ENCODE measurements at places on chromosomes 11 and 22.

DNA sequence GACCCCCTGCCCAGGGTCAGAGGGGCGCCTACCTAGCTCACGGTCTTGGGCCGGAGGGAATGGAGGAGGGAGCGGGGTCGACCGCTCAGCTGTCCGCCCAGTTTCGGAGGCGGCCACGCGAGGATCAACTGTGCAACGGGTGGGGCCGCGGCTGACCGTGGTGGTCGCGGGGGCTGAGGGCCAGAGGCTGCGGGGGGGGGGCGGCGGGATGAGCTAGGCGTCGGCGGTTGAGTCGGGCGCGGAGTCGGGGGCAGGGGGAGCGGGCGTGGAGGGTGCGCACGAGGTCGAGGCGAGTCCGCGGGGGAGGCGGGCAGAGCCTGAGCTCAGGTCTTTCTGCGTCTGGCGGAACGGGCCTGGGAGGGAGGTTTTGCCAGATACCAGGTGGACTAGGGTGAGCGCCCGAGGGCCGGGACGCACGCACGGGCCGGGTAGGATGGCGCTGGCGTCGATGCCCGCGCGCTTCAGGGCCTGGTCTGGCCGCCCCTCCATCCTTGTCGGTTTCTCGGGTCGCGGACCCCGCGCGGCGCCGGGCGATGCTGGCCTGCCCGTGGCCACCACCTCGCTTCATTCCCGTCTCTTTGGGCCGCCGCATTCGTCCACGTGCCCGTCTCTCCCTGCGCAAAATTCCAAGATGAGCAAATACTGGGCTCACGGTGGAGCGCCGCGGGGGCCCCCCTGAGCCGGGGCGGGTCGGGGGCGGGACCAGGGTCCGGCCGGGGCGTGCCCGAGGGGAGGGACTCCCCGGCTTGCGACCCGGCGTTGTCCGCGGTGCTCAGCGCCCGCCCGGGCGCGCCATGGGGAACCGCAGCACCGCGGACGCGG is at the start of gene DRD4:
DRD4 (plus strand) TSS at position 759 of the 822 bp plus-strand sequence; CDS start at position 795, 36 bp downstream.
- DNase-seq: peak; percentile 44

GRCh38 chr11:27205779-27206570 is 157.0 kb downstream of the CCDC34 start:
- no peak for DNase-seq

DNA sequence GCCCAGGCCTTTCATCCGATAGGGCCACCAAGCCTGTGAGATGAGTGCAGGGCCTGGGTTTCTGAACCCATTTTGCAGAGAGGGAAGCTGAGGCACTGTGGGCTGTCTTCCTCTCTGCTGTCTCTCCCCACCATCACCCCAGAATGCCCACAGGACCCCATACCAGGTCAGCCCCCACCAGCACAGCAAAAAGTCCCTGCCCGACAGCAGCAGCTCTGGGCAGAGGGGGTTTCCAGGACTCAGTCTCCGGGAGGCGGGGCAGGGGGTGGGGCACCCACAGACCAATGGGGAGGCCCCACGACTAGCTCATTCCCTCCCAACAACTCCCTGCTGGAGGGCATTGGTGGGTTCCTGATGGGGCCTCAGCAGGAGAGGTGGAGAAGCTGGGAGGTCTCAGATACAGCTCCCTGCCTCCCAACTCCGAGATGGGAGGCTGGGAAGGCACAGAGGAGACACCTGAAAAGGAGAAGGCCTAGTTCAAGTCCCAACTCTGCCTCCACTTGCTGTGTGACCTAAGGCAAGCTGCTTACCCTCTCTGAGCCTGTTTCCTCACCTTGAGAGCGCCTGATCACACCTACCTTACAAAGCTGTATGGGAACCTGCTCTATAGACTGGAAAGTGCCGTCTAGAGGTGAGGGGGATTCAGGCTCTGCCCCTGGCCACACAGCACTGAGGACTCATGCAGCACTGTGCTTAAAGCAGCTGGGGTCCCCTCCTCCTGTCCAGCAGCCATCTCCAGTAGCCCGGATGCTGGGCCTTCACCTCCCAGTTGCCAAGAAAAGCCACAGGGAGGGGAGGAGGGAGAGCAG is 3.5 kb downstream of the CBX7 start:
- DNase-seq: no peak

GRCh38 chr11:17553249-17553546 is 6.1 kb downstream of the OTOG start:
- DNase-seq: no peak

DNA sequence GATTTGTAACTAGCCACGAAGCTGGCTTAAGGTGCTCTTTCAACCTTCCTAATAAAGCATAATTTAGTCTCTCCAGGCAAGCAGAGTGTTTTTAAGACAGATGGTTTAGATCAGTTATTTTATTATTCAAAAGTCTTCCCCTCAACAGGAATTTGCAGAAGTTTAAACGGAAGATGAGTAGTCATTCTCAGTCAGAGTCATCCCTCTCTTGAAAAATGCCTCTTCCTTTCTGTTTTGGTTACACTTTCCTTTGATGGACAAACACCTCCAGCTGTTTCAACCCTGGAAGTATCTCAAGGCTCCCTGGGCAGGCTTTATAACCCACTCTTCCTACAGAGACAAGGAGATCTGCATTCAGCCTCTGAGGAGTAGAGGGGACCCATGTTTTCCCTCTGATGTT is 60.3 kb upstream of the POU2AF2 start:
- no peak for DNase-seq

GRCh38 chr11:6362185-6362872 is 27.9 kb upstream of the SMPD1 start:
- DNase-seq: peak; percentile 25

DNA sequence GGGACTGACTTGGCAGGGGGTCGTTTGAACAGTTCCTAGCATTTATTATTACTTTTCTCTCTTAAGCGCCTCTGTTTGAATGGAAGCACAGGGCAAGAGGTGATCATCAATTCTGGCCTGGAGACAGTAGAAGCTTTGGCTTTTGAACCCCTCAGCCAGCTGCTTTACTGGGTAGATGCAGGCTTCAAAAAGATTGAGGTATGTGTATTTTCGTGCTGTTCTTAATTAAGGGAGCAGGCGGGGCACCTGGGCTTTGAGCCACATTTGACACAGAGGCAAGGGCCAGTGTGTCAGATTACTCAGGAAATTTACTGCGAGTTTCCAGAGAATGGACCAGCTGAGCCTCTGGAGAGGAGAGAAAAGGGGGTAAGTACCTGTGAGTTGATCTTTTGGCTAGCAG is 102.4 kb upstream of the SORL1-AS1 start:
- no peak for DNase-seq

- DNase-seq: peak; percentile 89
These were observed 39.6 kb downstream of the ARRB1 start for GRCh38 chr11:75311858-75312288.

GRCh38 chr11:63001456-63001855 is 14.2 kb downstream of the SLC22A8 start:
- no peak for DNase-seq

- no peak for DNase-seq
These were observed 10.6 kb upstream of the C11orf58 start for GRCh38 chr11:16727806-16728205.

- peak; percentile 66 for DNase-seq
These were observed 1.0 kb upstream of the FNBP4 start for GRCh38 chr11:47768101-47768612.

GRCh38 chr11:113446112-113446511 is 29.1 kb downstream of the DRD2 start:
- no peak for DNase-seq

DNA sequence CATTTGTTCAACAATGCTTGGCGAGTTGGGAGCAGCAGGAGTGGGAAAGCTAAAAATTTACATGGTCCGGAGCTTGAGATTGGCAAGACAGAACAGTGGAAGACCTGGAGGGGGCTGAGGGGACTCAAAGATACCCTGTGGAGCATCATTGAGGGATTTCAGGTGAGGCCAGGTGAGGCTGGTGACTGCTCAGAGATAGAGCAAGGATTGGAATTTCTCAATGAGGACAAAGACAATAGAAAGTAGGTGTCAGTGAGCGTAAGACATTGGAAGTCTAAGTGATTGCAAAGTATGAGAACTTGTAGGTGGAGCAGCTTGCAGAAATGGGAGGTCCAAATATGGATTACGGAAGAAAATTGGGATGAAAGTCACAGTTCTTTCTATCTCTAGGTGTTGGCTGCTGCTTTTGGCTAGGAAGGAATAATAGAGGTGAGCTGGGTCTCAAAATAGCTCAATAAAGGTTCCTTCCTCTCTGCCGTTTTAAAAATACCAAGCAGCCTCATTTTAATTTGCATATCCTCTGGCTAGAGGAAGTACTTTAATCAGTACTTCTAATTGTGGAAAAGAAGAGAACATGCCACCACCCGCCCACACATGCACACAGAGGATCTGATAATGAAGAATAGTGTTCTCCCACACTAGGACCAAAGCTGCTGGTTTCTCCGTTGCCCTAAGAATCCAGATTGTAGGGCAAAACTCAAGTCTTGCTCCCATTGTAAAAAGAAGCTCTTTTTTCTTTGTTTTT is 41.8 kb upstream of the SORL1-AS1 start:
- DNase-seq: no peak

GRCh38 chr11:84990141-84990540 is 637.0 kb downstream of the DLG2 start:
- DNase-seq: no peak

DNA sequence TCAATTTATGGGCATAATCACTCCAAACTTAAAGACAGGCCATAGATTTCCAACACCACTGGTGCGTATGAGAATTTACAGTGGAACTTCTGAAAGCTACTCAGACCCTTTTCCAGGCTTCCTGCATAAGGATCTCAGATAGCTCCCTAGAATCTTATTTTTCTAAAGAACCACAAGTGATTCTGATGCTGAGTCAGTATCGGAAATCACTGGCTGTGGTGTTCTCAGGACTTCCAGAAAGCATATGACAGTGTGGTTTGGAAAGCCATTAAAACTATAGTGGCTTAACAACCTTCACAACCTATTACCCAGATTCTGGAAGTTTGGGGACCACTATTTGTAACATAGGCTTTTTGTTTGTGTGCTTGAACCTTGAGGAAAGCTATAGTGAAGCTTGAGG is 756.0 kb downstream of the DLG2 start:
- no peak for DNase-seq

DNA sequence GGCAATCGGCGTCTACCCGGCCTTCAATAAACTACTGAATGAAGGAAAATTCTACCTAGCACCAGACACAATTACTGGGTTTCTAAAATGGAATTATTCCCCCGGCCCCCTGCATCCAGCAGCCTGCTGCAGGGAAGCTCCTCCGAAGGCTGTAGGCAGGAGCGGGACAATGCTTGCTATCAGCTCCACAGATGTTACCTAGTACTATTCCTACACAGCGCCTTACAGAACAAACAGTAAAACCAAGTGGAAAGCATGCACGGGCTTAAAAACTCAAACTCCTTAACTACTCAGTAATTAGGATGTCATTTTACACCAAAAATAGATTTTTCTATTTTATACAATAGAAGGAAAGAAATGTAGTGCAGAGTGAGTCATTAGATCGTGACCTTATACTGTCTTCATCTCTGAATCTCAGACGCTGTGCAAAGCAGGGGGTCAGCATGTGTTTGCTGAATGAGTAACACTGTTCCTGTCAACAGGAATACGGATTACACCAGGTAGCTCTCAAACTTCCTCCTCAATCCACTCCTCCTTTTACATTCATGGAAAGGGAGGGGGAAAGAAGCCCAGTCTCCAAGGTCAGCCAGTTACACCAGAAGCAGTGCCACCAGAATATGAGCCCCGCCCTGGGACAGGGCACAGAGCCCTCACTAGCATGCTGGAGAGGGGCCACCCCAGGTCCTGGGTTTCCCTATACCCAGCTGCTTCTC is 74.9 kb downstream of the PACSIN2 start:
- DNase-seq: no peak

DNA sequence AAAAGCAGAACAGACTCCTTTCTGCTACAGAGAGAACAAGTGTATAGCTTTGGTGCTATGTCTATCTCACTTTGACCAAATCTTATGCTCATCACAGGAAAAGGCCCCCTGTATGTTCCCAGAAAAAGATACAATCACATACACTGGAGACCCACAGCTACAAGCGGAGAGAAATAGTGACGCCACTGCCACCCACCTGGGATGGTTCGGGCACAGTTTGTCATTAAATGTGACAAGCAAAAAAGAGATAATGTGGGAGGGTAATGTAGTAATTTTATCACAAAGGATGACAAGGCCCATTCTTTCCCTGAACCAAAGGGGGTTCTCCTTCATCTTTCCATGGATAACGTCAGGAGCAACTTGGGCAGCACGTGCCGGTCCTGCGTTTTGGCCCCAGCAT is 32.0 kb downstream of the THOC5 start:
- DNase-seq: no peak

- no peak for DNase-seq
These were observed 32.9 kb upstream of the KLHL35 start for GRCh38 chr11:75465701-75466531.

DNA sequence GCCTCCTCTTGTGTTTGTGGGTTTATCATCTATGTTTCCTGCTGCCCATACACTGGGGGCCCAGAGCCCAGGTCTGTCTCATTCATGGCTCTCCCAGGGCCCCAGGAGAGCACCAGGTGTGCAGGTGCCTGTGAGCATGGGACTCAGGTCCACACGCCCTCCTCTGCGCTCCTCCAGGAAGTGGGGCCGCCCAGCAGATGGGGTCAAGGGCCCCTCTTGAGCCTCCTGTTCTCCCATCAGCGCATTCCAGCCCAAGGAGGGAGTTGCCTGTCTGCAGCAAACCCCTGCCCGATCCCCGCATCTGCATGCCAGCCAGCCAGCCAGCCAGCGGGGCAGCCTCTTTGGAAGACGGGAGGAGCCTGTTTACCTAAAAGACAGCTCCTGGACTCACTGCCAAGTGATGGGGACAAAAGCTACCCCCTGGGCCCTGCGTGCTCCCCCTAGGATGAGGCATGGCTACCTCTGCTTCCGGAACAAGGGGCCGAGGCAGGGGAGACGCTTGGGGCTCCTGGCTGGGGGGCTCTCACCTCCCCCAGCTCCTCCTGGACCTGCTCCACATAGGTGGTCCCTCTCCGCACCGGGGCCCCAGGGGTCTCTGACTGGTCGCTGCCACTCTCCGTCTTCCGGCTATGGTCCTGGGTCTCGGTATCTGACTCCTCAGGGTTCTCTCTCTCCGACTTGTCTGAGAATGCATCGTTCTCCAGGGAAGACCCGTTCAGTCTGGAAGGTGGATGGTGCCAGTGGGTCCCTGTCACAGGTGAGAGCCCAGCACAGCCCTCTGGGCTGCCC is 49.7 kb upstream of the CARS1 start:
- DNase-seq: no peak

GRCh38 chr22:49991167-49991566 is 21.4 kb downstream of the IL17REL start:
- DNase-seq: no peak

DNA sequence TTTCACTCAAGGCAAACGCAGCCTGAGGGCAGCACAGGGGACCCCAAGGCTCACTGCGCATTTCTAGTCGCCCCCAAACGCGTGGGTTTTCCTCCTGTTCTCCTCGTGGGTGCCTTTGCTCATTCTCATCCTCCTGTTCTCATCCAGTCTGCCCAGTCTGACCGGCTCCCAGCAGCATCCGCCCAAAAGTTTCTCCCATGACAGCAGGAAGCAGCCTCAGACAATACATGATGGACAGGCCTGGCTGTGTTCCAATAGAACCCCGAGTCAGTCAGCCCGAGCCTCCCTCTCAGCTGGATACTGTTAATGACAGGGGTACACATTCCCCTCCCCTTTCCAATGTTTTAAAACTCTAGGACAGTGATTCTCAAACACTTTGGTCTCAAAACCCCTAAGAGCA is 22.5 kb upstream of the KRTAP5-7 start:
- DNase-seq: no peak

- no peak for DNase-seq
These were observed 30.4 kb upstream of the TRIM29 start for GRCh38 chr11:120168108-120168959.

GRCh38 chr11:85756401-85757200 is 54.3 kb downstream of the SYTL2 start:
- no peak for DNase-seq

All from right hindlimb (tissue), 1 donor.